ENCODE measurements at places on chromosomes 2 and 18. TPM values are rescaled to one million over a fixed set of nuclear protein-coding genes. Genes with fewer than 3 reads are reported as not detected.
A peak's percentile ranks its signal among the peaks of the same experiment; 100 is the strongest.

- no peak for DNase-seq
- H3K4me3 ChIP-seq: no peak overlapping the region
- H3K27me3 ChIP-seq: no peaks in the 10 kb centered on the region
- no peak overlapping the region for H3K27ac ChIP-seq
Measured at GRCh38 chr2:43941966-43942365, 53.8 kb downstream of the LRPPRC start.

- no peak overlapping the region for H3K4me3 ChIP-seq
- H3K27ac ChIP-seq: no peak overlapping the region
- H3K27me3 ChIP-seq: no peaks in the 10 kb centered on the region
- peaks cover 9% of the 10 kb centered on the region for H3K4me1 ChIP-seq
Measured at GRCh38 chr2:73993376-73993775, 8.7 kb downstream of the TET3 start.

GRCh38 chr2:134866498-134867099, 28.2 kb downstream of the ACMSD start:
- DNase-seq: no peak
- H3K27me3 ChIP-seq: no peaks in the 10 kb centered on the region
- no peak overlapping the region for H3K27ac ChIP-seq
- no peak overlapping the region for H3K4me3 ChIP-seq

DNA sequence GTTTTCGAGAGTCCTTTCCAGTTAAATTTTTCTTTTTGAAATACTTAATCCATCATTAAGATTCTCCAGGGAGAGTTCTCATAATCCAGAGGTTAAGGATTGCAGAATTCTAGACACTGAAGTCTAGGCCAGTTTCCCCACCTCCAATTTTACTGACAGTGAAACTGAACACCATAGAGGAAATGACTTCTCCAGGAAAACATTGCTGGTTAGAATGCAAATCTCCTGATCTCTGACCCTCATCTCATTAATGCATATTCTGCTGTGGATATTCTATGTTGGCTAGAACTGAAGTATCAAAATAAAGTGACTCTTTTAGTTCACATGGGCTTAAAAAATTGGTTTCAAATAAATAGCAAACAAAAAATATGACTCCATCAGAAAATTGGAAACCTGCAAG, 105.8 kb upstream of the UGP2 start:
- no peak overlapping the region for H3K27ac ChIP-seq
- H3K27me3 ChIP-seq: no peaks in the 10 kb centered on the region
- H3K36me3 ChIP-seq: no peaks in the 10 kb centered on the region
- DNase-seq: no peak

DNA sequence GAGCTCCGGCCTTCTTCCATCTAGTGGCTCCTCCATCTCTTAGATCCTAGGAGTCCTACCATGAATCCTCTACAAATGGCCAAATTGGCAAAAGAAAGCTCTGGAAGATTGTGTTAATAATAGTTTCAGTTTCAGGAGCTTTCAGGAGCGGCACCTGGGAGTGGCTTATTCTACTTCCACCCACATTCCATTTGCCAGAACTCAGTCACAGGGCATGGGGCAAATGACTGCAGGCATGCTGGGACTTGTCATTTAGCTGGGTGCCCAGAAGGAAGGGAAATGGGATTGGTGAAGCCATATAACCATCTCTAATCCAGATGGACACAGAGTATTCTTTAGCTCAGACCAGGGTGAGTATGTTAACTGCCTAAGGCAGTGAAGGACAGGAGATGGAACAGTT, 3.6 kb upstream of the LRATD1 start:
- no peaks in the 10 kb centered on the region for H3K36me3 ChIP-seq
- peak overlapping the region; percentile 78 for H3K27ac ChIP-seq
- peaks cover 11% of the 10 kb centered on the region for H3K27me3 ChIP-seq
- DNase-seq: peak; percentile 88
- no peak overlapping the region for H3K4me3 ChIP-seq

- DNase-seq: no peak
- no peak overlapping the region for H3K4me3 ChIP-seq
- no peak overlapping the region for H3K27ac ChIP-seq
- no peaks in the 10 kb centered on the region for H3K27me3 ChIP-seq
- H3K36me3 ChIP-seq: no peaks in the 10 kb centered on the region
- H3K4me1 ChIP-seq: peaks cover 6% of the 10 kb centered on the region
Measured at GRCh38 chr2:230751062-230751461, 38.4 kb downstream of the CAB39 start.

- no peaks in the 10 kb centered on the region for H3K27me3 ChIP-seq
- no peaks in the 10 kb centered on the region for H3K4me1 ChIP-seq
- H3K27ac ChIP-seq: no peak overlapping the region
- DNase-seq: no peak
- H3K4me3 ChIP-seq: no peak overlapping the region
- no peaks in the 10 kb centered on the region for H3K36me3 ChIP-seq
Measured at GRCh38 chr2:178159966-178160365, 34.3 kb upstream of the OSBPL6 start.

GRCh38 chr2:88450186-88450585, 2.3 kb downstream of the FOXI3 start:
- H3K36me3 ChIP-seq: no peaks in the 10 kb centered on the region
- no peak overlapping the region for H3K4me3 ChIP-seq
- peaks cover 75% of the 10 kb centered on the region for H3K27me3 ChIP-seq

Gene ALLC
- polyA plus RNA-seq: not detected

Gene KCNF1
- polyA plus RNA-seq: 1.3 TPM

Gene ELOA2
- polyA plus RNA-seq: 0.01 TPM

Gene SH3YL1
- polyA plus RNA-seq: 119 TPM

Gene SCTR
- 62.9 TPM for polyA plus RNA-seq

Gene SMYD1
- polyA plus RNA-seq: 5.0 TPM

All from large intestine (tissue), 12 donors.